ENCODE measurements at places on chromosomes 2 and 18.

DNA sequence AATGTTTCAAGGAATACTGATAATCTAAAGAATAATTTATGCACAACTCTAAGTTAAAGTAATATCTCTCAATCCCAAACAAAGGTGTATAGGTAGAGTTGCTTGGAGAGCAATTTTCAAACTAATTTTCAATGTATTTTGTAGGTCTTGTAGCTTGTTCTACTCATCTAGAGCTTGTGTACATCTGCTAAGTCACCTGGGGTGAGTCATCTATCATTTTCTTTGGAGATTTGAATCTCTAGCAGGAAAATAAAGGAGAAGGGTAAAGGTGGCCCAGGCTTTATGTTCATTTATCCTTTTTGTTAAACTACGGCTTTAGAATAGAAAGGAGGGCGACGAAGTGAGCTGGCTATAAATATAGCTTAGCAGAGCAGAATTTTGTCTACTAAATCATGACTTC lies 76.8 kb upstream of the THUMPD2 start:
- DNase-seq: no peak

DNA sequence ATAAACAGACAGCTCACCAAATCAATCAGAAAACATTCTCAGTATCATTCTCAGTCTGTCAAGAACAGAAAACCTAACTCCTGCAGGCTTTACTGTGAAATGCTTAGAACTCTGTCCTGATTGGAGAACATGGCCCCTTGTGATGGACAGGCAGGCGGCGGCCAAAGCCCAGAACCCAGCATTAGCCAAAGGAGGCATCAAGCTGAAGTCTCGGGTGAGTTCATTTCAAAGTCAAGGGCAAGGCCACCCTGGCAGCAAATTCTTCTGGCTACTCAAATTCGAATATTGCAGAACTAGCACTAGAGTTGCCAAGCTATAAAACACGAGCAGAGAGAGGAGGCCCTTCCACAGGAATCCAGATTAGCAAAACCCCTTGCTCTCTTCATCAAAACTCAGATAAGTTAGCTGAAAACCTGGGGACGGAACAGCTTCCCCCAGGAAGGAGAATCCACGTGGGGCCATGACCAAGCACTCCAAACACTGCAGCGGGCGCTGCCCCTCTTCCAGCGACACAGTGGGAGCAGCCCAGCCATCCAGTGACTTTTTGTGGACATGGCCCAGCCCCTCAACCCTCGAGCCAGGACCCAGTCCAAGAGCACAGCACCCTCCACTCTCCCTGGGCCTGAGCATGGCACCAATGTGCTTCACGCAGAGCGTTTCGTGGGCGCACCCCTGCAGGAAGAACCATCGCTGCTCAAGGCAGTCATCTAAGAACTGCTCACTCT lies 98.6 kb downstream of the HDAC4 start:
- DNase-seq: no peak

DNA sequence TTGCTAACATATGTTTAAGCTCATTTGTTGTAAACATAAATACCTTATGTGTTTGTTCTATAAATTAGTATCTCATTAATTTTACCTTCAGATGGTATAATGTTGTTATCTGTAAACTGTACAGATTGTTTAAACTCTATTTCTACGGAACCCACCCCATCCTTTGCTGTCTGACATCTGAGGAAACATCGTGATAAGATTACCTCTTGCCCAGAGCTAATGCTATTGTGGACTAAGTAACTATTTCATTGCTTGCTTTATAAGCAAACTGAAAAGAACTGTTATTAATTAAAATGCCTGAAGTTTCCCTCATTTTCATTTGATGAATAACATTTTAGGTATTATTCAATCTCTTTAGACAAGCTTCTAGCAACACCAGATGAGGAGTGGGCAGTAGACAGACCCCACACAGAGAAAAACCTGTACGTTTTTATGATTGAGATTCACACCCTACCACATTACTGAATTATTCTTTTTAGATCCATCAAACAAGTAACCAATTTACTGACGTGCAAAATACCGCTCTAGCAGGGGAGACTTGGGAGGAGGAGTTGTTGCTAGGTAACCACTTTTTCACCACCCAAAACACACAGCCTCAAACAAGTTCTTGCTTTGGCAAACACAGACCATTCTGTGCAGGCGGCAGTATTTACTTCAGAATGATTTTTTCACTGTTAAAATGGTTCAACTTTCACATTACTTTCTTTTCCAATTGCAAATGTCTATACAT lies 1.9 kb upstream of the SYT4 start:
- DNase-seq: no peak

DNA sequence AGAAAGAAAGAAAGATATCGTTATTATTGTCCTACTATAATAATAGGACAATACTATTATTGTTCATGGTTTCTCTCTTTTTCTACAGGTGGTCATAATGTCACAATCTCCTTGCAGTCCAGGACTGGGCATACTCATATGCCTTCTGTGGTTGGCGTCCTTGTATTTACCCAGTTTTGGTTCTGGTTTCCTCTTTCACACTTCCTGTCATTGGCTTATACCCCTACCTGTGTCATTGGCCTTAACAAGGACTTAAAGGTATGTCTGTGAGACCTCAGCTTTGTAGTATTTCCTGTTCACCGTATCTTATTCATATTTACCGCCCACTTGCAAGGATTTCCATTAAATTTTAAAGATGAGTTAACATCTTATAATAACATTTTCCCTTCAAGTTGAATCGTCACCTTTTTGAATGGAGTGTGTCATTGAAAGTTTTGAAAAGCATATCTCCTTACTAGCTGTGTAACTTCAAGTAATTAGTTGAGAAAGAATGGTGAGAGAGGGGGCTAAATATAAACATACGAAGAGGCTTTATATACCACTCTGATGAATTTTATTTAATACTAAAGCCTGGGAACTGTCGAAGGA lies 36.5 kb upstream of the HTR2B start:
- no peak for DNase-seq

GRCh38 chr2:74047152-74047551 lies 62.4 kb downstream of the TET3 start:
- DNase-seq: no peak

GRCh38 chr2:173596244-173596643 lies 241.6 kb downstream of the CDCA7 start:
- no peak for DNase-seq
